ENCODE measurements at places on chromosomes 16 and 17.
A peak's percentile ranks its signal among the peaks of the same experiment; 100 is the strongest.

DNA sequence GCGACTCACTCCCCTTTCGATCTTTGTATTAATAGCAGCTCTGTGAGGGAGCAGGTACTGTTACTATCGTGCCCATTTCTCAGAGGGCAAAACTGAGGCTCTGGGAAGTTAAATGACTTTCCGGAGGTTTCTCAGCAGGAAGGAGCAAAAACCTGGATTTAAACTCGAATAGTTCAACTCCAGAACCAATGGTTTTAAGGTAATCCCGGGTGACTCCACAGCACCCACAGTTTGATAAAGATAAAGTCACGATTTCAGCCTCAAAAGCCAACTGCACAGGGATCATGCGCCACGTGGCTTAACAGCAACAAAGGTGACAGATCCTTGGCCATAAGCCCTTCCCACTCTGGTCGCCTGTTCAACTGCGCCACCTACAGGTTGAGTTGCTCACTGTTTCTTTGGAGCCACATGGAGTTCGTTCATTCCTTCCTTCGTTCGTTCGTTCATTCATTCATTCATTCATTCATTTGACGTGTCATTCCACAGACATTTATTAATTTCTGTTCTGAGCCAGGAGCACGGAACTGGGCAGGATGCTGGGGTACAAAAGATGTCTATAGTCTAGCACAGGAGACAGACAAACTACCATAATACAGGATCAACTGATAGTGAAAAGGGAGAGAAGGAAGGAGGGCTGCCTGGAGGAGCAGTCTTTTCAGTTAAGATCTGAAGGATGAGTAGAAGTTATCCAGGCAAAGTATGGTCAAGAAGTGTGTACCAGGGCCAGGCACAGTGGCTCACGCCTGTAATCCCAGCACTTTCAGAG lies 134.8 kb downstream of the HS3ST2 start:
- ATAC-seq: peak; percentile 74

DNA sequence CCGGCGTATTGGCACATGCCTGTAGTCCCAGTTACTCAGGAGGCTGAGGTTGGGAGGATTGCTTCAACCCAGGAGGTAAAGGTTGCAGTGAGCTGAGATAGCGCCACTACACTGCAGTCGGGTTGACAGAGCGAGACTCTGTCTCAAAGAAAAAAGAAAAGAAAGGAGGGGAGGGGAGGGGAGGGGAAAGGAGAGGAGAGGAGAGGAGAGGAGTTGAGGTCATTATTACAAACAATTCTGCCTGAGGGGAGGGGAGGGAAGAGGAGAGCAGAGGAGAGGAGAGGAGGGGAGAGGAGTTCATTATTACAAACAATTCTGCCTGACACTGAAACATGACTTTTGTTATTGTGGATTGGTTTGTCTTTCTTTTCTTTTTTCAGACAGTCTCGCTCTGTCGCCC lies 19.8 kb upstream of the ABCA5 start:
- no peak for ATAC-seq

DNA sequence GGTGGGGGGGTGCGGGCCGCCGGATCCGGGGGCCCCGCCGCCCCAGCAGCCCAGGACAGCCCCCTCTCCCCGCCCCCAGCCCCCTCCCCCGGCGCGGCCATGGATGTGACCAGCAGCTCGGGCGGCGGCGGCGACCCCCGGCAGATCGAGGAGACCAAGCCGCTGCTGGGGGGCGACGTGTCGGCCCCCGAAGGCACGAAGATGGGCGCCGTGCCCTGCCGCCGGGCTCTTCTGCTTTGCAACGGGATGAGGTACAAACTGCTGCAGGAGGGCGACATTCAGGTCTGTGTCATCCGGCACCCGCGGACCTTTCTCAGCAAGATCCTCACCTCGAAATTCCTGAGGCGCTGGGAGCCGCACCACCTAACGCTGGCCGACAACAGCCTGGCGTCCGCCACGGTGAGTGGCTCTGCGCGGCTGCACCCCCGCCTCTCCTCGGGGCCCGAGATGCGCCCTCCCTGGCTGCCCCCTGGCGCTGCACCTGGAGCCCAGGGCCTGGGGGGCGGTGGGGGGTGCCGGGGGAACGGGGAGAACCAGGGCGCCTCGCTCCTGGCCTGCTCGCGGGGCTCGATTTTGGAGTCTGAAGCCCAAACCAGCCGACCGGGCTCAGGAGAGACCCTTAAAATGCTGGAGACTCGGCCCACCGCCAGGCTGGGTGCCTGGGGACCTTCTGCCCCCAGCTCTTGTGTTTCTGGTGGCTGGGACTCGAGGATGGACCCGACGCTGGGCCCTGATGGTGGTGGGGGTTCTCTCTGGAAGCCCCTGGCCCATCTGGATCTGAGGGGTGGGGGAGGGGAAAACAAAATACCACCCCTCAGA lies 744 bp downstream of the CMIP start:
- ATAC-seq: peak; percentile 12

DNA sequence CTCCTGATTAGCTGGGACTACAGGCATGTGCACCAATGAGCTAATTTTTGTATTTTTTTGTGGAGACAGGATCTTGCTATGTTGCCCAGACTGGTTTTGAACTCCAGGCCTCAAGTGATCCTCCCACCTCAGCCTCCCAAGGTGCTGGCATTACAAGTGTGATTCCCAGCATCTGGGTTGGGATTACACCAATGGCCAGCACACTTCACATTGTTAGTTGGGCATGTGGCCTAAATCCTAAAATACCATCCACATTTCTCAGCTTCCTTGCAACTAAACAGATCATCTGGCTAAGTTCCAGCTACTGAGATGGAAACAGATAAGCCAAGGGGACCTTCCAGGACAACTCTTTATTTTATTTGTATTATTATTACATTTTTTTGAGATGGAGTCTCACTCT lies 9.9 kb downstream of the RABEP2 start:
- ATAC-seq: no peak

- no peak for ATAC-seq
These were observed 26.3 kb downstream of the SMURF2 start for GRCh38 chr17:64635647-64636305.

GRCh38 chr16:4788489-4788889 lies 344 bp upstream of the SEPTIN12 start:
- ATAC-seq: no peak

GRCh38 chr16:88901718-88902337 lies 35.4 kb upstream of the PABPN1L start:
- no peak for ATAC-seq

DNA sequence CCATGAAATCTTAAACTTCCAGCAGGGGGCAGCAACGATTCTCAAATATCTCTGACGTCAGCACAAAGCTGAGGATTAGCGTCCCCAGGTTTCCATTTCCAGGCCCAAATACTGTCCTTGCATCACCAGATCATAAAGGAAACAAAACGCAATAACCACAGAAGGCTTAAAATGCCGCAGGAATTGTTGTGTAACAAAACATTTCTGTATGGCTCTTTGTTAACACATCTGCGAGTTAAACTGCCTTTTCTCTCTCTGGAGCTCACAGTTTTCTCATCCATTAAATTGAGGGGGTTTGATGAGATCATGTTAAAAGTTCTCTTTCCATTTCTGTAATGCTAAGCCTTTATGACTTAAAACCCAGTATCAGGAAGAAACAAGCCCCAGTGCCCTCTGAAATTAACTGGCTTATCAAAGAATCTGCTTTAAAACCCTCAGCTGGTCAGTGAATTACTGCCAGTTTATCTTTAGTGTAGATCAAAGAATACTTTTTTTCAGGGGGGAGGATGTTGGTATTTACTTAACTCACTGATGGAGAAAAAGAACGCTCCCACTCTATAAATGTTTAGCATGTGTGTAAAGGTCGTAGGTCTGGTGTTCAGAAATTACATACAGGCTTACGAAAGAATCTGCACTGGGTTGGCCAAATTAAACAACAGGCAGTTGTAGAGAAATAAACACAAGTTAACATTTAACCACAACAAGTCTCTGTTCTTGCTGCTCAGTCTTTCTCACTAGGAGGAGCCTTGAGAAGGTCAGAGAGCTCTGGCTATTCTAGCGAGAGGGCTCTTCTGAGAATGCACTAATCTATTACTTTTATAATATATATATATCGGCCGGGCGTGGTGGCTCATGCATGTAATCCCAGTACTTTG lies 10.6 kb upstream of the TERF2 start:
- ATAC-seq: peak; percentile 80

GRCh38 chr17:27290916-27291598 lies 2.9 kb upstream of the WSB1 start:
- ATAC-seq: no peak

- no peak for ATAC-seq
These were observed 12.4 kb upstream of the KCNG4 start for GRCh38 chr16:84252184-84252583.

GRCh38 chr16:891353-891740 lies 79.4 kb downstream of the LMF1 start:
- ATAC-seq: no peak

DNA sequence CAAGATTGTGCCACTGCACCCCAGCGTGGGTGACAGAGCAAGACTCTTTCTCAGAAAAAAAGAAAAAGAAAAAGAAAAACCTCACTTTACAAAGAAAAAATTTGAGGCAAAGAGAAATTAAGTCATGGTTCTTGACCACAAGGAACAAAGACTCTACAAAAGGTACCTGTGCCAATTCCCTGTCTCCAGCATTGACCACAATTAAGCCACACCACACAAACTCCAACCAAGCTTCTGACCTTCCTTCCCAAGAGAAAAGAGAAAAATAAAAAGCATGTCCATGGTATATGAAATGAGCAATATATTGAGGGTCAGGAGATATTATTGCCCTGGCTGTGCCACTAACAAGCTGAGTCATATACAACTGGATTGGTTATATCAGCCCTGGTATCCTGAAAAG lies 146.3 kb upstream of the NOG start:
- ATAC-seq: no peak

- ATAC-seq: no peak
These were observed 145.6 kb upstream of the MYOCD start for GRCh38 chr17:12519956-12520594.

GRCh38 chr17:20234276-20234675 lies 225.1 kb downstream of the SPECC1 start:
- no peak for ATAC-seq

GRCh38 chr16:20300312-20301097 lies 26.8 kb downstream of the GP2 start:
- peak; percentile 74 for ATAC-seq

- ATAC-seq: peak; percentile 84
These were observed 43.2 kb downstream of the C16orf82 start for GRCh38 chr16:27109666-27110523.

GRCh38 chr17:15963670-15964110 lies 18.8 kb downstream of the ADORA2B start:
- peak; percentile 19 for ATAC-seq

- no peak for ATAC-seq
These were observed 477 bp upstream of the CLDN9 start for GRCh38 chr16:3012246-3012645.

DNA sequence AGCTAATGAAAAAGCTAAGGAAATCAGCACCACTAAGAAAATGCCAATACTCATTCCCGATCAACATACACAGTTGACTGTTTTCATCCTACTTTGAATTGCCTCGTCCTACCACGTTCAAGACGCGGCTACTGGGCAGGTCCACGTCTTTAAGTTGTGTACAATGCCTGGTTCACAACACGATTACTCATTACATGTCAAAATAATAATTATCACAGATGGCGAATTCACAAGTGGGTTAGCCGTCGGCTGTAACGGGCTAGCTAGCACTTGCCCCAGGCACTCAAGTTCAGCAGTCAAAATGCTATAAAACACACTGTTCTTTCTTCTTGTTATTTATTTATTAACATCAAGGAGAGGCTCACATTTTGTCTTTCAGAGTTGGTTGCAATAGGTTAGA lies 124.2 kb downstream of the ZFHX3 start:
- no peak for ATAC-seq

- no peak for ATAC-seq
These were observed 25.9 kb downstream of the IRX6 start for GRCh38 chr16:55349867-55350266.

- no peak for ATAC-seq
These were observed 1.7 kb upstream of the RAB11FIP4 start for GRCh38 chr17:31389657-31390381.

GRCh38 chr17:20965492-20965891 lies 77.3 kb downstream of the USP22 start:
- ATAC-seq: no peak

- ATAC-seq: no peak
These were observed 103.9 kb downstream of the MGAT5B start for GRCh38 chr17:76972046-76972641.

GRCh38 chr16:1070084-1070863 lies 2.3 kb upstream of the SSTR5 start:
- ATAC-seq: no peak

GRCh38 chr17:7217113-7217987 lies 2.3 kb downstream of the DLG4 start:
- ATAC-seq: no peak

GRCh38 chr17:70013911-70014310 lies 61.1 kb upstream of the KCNJ16 start:
- ATAC-seq: no peak

- ATAC-seq: no peak
These were observed 36.0 kb upstream of the KDM6B start for GRCh38 chr17:7797976-7798375.

DNA sequence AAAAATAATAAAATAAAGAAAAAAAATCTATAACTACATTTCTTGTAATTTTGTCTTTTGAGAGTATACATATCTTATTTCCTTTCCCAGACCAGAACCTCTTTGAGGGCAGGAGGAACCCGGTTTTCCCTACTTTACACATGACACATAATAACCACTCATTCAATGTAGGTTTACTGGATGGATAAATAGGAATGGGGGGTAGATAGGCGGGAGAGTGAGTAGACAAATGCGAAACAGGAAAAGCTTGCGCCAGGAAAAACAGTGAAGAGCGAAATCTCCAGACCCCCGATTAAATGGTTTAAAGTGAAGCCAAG lies 515 bp upstream of the GOSR2 start:
- ATAC-seq: no peak

Data from esophagus mucosa (tissue), 1 donor.